ENCODE measurements at places on chromosomes 3 and 15.

DNA sequence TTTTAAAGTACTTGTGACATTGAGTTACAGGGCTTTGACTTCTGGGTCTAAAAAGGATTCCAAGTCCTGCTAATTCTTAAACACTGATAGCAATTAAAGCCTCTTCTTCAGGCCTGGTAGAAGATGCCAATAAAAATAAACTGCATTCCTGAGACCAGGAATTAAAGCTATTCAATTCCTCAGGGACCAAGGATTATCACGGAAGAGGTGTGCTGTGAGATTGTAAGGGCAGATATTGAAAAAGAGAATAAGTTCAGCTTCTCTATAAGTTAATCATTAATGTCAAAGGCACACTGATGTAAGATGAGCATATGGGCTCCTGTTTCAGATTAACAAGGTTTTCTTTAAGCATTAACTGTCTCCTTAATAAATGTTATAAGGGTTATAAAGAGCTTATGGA lies 611.3 kb downstream of the SI start:
- no peaks in the 10 kb centered on the region for H3K36me3 ChIP-seq
- H3K4me3 ChIP-seq: no peak overlapping the region
- H3K27me3 ChIP-seq: no peaks in the 10 kb centered on the region
- no peak for DNase-seq

- H3K36me3 ChIP-seq: 0 out of 2 replicates have a peak, but pooled peaks cover 4% of the 10 kb centered on the region
- no peak overlapping the region for H3K4me3 ChIP-seq
- no peaks in the 10 kb centered on the region for H3K27me3 ChIP-seq
- H3K27ac ChIP-seq: no peak overlapping the region
These were observed 26.7 kb downstream of the CLK3 start for GRCh38 chr15:74642348-74642733.

- H3K36me3 ChIP-seq: peaks cover 16% of the 10 kb centered on the region
- no peaks in the 10 kb centered on the region for H3K27me3 ChIP-seq
- H3K4me1 ChIP-seq: peaks cover 16% of the 10 kb centered on the region
- H3K27ac ChIP-seq: no peak overlapping the region
These were observed 2.1 kb upstream of the FBXL22 start for GRCh38 chr15:63595065-63595464.

DNA sequence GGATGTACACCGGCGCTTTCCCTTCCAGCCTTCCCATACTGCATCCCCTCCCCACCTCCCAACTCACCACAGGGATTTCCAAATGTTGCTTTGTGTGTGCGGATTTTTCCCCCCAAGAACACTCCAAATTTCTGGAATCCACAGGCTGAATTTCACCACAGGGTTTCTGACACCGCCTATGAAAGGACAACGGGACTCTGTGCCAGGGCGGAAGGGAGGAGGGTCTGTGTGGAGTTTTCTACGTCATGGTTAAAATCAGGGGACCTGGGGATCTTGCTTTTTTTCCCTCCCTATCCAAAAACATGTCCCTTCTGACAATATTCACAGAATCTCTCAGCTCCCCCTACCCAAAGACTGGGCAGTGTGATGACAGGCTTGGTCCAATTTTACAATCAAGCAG lies 14.6 kb downstream of the CYP19A1 start:
- H3K4me1 ChIP-seq: peaks cover 10% of the 10 kb centered on the region
- H3K27ac ChIP-seq: no peak overlapping the region
- no peak overlapping the region for H3K4me3 ChIP-seq
- DNase-seq: no peak

DNA sequence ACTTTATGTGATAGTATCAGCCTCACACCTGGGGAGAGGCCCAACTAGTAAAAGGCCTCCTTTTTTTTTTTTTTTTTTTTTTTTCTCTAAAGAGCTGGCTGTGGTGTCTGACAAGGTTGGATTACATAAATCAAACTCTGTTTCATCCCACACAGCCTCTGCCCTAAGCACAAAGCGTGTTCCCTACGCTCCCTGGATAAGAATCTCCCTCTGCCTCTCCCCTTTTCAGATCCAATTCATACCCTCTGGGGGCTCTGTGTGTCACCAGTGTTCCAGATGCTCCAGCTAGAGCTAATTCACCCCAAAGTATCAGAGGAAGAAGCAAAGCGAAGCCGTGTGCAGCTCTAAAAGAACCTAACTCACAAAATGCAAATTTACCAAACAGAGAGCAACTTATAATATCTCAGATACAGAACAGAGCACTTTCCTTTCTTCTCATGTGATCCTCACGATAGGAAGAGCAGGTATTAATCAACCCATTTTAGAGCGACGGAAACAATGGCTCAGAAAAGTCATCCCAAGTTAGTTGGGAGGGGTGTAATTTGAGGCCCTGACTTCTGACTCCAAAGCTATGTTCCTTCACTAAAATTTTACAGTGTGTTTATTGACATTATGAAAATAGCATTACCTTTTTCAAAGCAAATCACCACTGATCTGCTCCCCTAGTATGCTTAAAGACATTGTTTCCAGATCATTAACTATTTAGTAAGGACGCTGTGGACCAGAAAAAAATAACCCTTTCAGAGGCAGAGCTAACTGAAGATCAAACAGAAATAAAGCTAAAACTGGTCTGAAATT lies 12.4 kb downstream of the BMF start:
- no peaks in the 10 kb centered on the region for H3K27me3 ChIP-seq
- peaks cover 47% of the 10 kb centered on the region for H3K4me1 ChIP-seq
- no peaks in the 10 kb centered on the region for H3K36me3 ChIP-seq
- H3K27ac ChIP-seq: no peak overlapping the region
- no peak overlapping the region for H3K4me3 ChIP-seq

- H3K36me3 ChIP-seq: peaks cover 27% of the 10 kb centered on the region
- no peaks in the 10 kb centered on the region for H3K4me1 ChIP-seq
- H3K4me3 ChIP-seq: no peak overlapping the region
- H3K27ac ChIP-seq: no peak overlapping the region
These were observed 620.2 kb downstream of the RBMS3 start for GRCh38 chr3:29901097-29901496.

DNA sequence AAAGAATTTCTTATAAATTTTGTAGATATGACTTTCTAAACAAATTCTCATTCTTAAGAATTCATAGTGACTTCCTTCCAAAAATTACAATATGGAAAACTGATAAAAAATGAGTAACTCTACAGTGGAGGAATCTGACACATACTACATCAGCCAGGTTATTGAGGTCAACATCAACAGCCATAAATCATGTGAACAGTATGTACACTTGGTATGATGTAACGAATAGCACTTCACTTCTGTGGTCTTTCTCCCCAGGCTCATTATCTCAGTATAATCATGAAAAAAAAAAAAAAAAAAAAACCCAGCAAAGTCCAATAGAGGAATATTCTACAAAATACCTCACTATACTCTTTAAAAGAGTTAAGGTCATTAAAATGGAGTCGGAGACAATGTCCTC lies 111.2 kb upstream of the SUCLG2 start:
- H3K4me3 ChIP-seq: no peak overlapping the region
- no peak for DNase-seq
- no peaks in the 10 kb centered on the region for H3K36me3 ChIP-seq
- no peaks in the 10 kb centered on the region for H3K4me1 ChIP-seq
- no peaks in the 10 kb centered on the region for H3K27me3 ChIP-seq

GRCh38 chr15:59689626-59690236 lies 611 bp upstream of the BNIP2 start:
- H3K4me1 ChIP-seq: peaks cover 29% of the 10 kb centered on the region
- H3K27me3 ChIP-seq: no peaks in the 10 kb centered on the region
- peak overlapping the region; percentile 98 for H3K4me3 ChIP-seq
- peak overlapping the region; percentile 99 for H3K27ac ChIP-seq

Data from GM23248 (cell line).